NCI-H1930 (cell line): ENCODE measurements at places on chromosomes 2 and 18.

DNA sequence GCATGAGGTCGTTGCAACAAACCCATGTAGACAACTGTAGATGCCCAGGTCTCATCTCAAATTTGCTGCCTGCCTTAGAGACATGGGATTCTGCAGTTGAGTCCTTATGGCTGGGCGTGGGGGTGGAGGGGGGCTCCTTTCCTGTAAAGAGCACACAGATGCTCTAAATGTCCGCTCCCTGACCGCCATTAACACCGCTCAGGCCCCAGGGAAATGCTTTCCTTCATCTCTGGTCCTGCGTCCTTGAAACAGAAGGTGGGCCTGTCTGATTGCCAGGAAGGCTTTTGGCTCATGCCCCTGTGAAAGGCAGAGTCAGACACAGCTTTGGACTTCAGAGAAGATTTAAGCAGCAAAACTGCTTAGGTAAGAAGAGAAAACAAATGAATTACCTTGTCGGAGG lies 25.7 kb downstream of the GPR39 start:
- DNase-seq = no peak

- DNase-seq = no peak
Measured at GRCh38 chr2:893311-893710, 57.3 kb upstream of the SNTG2 start.

GRCh38 chr18:23894661-23895175 lies 119.8 kb upstream of the TTC39C start:
- no peak for DNase-seq

DNA sequence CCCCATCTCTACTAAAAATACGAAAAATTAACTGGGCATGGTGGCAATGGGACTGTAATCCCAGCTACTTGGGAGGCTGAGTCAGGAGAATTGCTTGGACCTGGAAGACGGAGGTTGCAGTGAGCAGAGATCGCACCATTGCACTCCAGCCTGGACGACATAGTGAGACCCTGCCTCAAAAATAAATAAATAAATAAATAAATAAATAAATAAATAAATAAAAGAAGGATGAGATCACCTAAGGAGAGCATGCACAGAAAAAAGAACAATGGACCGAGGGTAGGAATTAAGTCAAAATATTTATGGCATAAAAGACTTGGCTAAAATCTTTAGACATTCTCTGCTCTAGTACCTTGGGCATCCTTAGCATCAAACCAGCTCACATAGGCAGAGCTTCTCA lies 8.9 kb upstream of the RBMS1 start:
- DNase-seq = no peak

DNA sequence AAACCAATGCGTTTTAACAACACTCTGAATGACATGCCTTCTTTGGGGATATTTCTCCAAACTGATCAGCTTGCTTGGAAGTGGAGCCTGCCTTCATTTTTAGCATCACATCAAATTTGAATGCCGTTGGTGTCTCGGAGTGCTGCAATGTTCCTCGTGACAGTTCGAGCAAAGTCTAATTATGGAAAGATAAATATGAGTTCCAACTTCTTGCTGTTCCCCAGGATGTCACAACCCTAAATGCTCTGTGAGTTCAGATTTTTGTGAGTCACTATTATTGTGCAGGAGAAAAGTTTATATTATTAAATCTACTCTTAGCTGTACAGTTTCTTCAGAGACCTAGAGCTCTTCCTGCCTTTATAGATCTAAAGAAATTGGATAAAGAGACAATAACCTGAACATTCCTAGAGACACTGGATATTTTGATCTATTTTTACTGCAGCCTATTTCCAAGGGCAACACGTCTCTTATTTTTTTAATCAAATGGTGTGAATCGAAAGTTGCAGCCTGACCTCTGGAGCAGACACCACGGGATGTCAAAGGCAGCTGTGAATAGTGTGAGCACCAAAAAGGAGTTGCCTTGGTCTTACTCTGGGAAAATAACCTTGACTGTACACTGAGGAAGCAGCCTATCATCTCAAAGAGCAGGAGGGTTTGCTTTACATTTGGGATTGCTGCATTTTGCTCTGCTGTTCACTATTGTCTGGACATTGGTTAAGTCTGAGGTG lies 330.1 kb downstream of the TDRD15 start:
- no peak for DNase-seq

- DNase-seq = no peak
Measured at GRCh38 chr18:78540636-78541529, 438.7 kb upstream of the SALL3 start.

DNA sequence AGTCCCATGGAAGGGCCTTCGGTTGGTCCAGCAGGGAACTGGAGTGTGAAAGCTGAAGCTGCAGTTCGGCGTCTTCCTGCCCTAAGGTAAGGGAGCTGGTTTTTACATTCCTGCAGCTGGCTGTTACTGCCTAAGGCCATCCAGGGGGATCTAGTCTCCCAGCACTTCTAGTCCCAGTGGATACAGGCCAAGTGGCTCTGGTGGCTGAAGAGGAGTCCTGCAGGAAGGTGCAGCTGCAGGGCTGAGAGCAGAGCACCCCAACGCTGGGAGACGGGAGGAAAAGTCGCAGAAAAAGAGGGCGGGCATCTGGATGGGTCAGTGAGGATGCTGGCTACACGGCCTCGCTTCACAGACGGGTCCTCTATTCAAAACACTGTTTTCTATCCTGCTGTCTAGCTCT lies 225.0 kb upstream of the HS6ST1 start:
- no peak for DNase-seq

- DNase-seq = no peak
Measured at GRCh38 chr18:63344263-63344662, 22.7 kb downstream of the KDSR start.

DNA sequence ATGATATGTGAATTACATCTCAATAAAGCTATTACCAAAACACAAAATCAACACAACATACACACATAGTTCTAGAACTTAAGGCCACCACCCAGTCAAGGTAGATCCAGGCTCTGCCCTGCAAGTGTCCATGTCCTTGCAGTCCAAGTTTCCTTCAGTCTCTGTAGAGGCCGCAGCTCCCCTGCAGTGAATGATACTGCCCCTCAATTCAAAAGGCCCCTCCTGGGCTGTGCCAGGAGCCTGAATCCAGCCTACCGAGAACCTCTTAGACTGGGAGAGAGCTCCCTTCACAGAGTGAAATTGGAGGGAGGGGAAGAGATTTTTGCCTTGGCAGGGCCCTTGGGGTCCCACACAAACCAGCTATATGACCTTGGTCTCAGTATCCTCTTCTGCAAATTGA lies 42.5 kb upstream of the ATP6V1B1 start:
- DNase-seq = no peak

DNA sequence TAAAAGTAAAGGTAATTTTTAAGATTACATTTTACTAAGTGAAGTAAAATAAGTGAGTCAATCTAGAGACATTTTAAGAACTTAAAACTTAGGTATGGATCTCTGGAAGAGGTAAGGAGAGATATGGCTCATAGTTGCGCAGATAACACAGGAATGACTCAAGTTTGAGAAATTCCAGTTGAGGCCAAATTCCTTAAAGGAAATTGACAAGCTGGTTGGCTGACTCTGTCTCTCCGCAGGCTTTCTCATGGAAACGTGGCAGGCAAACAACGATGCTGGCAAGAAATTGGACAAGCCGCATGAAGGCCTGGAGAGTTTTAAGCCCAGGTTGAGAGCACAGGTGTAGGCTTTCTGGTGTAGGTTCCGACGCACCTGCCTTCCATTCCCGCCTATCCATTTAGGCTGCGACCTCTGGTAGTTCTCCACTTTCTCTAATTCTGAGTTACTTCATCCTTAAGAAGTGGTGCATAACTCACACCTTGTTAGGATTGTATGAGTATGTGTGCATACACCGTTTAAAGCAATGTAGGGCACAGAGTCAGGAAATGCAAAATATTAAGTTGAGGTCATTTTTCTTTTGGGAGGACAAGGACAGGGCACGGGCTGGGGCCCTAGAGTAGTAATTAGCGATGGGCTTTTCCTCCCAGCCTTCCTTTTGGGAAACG lies 589 bp upstream of the DAW1 start:
- no peak for DNase-seq
